ENCODE measurements at places on chromosomes 7 and 10.

DNA sequence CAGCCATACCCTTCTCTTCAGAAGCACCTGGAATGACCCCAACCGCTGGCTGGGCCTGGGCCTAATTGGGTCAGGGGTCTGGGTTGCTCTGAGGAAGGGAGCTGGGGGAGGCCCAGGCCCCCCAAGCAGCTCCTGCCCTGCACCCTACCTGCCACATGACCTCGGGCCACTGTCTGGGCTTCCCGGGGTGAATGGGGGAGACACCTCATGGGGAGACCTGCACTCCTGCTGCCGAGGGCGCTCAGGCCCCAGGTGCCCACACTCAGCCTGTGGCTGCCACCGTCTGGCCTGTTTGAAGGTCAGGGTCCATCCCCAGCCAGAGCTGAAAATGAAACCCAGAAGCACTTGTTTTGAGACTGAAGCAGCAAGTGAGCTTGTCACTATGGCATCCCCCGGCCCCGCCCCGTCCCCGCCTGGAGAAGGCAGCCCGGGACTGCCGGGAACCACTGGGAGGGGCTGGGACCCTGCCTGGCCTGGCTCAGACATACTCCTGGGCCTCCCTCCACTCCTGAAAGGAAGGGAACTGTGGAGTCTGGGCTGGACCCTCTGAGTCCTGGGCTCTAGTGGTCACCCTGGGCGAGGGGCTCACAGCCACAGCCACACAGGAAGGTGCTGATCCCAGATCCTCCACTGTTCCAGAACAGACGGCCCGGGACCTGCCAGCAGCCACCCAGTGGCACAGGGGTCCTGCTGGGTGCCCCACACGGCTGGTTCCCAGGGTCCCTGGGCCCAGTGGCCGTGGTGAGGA, 7.4 kb upstream of the MICALL2 start:
- DNase-seq, result no peak

DNA sequence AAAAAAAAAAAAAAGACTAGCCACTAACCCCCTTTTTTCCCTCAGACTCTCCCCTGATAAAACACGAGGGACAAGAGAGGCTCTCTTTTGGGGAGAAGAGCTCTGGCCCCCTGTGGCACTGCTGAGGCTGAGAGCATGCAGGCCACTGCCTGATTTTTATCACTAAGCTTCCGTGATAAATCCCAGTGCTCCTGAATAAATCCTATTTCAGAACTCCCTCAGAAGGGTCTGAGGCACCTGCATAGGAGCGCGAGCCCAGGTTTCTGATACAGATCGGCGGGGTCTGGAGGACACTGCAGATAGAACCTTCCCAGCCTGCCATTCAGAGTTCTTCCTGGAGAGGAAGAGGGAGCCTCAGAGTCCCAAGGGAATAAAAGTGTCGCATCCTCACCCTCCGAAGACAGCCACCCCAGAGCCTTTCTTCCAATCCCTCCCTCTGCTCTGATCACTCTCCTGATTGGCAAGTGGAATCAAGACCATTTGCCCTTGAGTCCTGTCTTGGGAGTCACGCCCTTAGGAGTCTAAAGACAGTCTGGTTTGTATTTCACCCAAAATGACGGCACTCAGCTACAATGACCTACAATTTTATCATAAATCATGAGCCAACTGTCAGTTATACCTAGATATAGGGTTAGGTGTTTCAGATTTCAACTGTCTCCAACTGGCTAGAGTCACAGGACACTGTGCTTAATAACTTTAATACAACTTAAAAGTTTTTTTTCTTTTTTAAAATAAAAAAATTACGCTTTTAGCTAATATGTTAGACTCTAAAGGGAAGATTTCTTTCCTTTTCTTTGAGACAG, 153.5 kb downstream of the RNF216 start:
- DNase-seq, result no peak

DNA sequence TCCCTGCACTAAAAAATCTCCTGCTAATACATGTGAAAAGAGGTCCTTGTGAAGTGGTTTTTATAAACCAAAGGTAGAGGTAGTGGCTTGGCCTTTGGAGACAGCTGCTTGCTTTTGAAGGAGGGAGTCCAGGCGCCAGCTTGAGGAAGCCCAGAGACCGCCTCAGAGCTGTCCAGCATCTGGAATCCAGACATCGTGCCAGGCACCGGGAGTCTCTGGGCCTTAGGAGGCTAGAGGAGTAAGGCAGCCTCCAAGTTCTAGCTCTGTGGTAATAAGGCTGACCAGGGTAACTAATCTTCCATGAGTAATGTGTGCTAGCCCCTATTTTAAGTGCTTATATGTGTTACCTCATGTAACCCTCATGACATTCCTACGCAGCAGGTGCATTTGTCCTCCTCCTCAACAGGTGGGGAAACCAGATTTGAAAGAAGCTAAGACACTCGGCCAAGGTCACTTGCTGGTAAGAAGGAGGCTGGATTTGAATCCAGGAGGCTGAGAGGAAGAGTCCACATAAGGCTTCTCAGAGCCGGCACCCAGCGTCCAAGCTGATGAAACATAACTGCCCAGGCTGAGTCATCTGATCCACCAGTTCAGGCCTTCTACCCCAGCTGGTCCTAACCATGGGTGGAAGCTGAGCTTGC, 26.1 kb downstream of the PRLHR start:
- no peak for DNase-seq

DNA sequence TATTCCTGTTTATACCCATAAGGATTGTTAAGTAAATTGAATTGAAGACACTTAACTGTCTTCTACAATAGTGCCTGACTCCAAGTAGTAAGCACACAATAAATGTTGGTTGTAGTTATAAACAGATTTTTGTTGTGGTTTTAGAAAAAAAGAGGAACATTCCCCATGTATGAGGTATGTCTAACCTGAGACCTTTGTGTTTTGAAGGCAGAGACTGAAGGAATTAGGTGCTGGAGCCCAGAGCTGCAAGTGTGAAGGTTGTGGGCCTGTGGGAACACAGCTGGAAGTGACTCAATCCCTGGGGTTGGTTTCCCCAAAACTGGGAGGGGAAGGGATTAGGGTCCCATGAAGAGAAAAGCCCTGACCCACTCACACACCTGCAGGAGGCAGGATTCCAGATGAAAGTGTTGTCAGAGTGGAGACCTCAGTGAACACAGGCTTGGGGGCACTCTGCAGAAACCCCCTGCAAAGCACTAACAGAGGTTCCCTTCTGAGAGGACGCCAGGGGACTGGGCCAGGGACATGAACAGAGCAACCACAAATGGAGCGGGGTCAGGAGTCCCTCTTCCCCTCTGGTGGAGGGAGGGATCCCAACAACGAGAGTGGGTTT, 265.1 kb upstream of the KLF14 start:
- DNase-seq, result no peak

DNA sequence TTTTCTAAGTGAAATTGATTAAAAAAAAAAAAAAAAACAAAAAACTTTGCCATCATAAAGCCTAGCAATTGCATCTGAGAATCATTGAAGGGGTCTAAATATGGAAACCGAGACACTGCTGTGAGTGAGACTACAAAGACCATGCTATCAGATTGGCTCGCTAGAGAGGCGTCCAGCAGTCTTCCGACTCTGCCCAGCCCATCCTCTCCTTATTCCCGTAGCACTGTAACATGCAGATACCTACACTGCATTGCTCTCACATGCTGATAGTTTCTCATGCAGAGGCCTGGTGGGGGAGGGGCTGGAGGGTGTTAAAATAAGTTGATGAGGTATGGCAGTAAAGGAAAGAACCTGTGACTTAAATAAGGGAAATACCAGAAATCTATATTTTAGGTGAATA, 130.7 kb downstream of the NRF1 start:
- DNase-seq, result no peak

GRCh38 chr7:101594790-101595189, 34.3 kb downstream of the MYL10 start:
- DNase-seq, result no peak

DNA sequence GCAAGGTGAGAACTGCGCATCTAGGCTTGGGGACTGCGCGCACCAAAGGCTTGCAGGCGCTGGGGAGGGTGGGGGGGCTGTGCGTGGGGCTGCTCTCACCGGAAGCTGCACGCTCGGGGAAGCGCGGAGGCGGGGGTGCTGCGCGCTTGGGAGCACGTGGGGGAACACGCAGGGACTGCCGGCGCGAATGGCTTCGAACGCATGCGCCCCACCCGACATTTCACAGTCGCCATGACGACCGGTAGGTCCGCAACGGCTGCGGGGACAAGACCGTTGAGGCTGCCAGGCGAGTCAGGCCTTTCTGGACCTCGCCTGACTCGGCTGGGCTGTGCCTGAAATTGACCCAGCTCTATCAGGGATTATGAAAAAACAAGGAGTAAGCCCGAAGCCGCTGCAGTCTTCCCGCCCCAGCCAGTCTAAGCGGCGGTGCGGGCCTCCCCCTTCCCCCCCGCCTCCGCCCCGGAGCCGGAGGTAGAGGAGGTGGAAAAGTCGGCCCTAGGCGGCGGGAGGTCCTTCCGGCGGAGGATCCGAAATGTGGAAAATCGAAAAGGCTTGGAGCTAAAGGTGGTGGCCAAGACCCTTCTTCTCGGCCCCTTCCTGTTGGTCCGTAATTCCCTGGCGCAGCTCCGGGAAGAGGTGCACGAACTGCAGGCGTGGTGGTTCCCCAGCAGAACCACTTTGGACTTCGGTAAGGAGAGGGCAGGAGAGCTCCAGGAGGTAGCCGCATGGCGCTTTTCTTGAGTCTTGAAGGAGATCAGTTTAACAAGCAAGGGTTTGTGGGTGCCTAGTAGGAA, 34.9 kb upstream of the STEAP1 start:
- no peak for DNase-seq

GRCh38 chr10:3201796-3202195, 29.2 kb upstream of the PITRM1 start:
- no peak for DNase-seq

- DNase-seq, result peak; percentile 6
These were observed at the start of gene GIMAP6 for GRCh38 chr7:150631866-150632864. TSS of gene GIMAP6 (minus strand) at chr7:150632385. CDS start at chr7:150630142, 2,243 bp downstream.

- DNase-seq, result no peak
These were observed 25.6 kb downstream of the VSTM4 start for GRCh38 chr10:49089557-49090188.

DNA sequence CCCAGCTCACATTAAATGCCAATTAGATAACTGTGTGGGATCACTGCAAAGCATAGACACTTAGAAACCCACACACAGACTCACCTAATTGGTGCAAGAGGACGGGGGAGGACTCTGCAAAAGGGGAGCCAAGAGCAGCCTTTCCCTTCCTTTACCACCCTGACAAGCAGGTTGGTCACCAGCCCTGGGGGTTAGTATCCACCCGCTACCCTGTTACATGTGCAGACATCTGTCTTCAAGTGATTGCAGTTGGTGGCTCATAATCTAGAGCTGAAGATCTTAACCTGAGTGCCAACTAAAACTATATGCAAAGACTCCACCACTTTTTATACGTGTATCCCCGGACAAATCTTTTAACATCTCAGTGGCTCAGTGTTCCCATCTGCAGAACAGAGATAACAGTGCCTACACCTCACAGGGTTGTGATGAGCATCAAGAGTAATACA, 56.9 kb downstream of the SORBS1 start:
- no peak for DNase-seq

DNA sequence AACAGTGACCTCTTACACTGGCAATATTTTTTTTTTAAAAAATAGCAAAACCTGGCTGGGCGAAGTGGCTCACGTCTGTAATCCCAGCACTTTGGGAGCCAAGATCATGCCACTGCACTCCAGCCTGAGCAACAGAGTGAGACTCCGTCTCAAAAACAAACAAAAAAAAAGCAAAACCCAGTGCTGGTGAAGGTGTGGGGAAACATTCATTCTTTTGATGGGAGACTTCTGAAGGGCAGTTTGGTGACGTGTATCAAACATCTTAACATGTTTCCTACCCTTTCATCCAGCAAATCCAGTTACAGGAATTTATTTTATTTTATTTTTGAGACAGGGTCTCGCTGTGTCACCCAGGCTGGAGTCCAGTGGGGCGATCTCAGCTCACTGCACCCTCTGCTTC, 58.0 kb downstream of the CHST3 start:
- DNase-seq, result no peak

DNA sequence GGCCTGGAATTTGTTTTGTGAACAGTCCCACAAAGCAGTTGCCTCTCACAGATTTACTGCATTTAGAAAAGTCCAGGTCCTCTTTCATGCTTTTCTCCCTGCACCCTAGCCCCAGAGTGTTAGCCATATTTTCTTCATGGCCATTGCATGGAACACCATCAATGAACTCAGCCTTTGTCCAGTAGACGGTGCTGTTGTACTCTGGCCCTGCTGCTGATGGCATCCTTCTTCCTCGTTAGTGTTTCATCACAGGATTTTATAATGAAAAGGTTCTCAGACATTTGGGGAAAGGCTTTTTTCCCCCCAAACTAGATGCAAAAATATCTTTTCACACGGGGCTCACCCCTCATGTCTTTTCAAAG, 93.0 kb upstream of the SLC25A13 start:
- DNase-seq, result no peak

DNA sequence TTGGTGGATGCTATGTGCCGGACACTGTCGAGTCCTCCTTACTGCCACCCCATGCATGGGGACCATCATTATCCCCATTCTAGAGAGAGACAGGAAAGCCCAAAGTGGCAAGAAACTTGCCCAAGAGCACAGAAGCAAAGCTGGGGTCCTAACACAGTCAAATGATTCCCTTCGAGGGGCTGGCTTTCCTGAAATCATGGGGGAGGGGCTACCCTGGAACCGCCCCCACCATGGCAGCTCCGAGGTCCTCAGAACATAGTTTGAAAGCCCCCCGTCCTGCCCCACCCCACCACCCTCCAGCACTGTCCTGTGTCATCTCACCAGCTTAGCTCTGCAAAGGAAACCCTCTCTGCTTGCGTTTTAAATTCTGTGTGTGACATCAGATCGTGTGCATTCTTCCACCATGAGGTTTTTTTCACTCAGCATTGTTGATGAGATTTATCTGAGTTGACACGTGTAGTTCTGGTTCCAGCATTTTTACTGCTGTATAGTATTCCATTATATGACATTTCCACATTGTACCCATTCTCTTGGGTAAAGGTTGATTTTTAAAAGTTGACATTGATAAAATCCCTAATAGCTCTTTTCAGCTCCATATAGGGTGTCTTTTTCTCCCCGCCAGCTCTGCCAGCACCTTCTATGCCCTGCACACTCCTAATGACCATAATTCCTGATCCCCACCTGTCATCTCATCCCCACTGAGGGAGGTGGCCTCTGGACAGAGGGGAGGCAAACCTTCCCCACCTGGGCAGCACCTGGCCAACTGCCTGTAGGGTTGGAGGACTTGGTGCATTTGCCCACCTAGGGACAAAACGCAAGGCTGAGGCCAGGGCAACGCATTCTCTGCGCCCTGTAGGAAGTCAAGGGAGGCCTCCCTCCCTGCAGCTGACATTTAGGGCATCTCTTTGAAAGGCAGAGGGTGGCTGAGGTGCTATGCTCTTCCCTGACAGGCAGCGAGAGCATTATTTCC, 100.2 kb upstream of the GPR26 start:
- no peak for DNase-seq

DNA sequence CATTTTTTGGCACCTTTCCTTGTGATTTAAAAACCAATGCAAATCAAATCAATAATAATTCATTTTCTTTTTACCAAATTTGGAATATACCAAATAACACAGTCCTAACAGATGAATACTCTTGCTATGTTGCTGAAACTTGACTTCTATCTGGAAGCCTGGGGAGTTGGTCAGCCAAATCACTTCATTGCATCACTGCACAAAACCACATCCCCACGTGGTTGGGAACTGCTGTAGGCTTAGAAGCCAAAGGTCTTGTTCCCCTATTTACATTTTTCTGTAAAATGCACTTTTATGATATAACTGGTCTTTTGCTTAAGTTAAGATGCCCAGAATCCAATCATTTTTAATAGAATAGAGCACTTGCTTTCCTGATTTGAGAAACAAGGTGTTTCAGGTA, 15.2 kb downstream of the GPR85 start:
- no peak for DNase-seq

All from activated T-helper 9 cell treated with anti-CD3 and anti-CD28 coated beads, Interleukin-2, amount 50 U/mL, for 16 hours (primary cell).